ENCODE measurements at places on chromosomes 6 and 20.
A peak's percentile ranks its signal among the peaks of the same experiment; 100 is the strongest.

DNA sequence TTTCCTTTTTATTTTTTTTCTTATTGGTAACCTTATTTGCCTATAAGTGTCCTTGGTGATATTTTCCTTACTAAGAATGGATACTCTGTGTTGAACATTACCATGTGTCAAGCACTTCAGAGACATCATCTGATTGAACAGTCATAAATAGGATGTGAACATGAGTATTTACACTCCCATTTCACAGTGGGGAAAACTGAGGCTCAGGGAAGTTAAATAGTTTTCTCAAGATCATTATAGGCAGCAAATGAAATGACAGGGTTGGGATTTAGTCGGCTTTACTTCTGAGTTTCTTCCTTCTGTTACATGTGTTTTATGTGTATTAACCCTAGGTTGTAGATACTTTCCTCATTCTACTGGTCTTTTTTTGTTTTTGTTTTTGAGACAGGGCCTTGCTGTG lies 35.3 kb downstream of the TPX2 start:
- DNase-seq = no peak

- DNase-seq = peak; percentile 2
These were observed 570.4 kb upstream of the GJE1 start for GRCh38 chr6:141562186-141562811.

- no peak for DNase-seq
These were observed 67.0 kb downstream of the FAM50B start for GRCh38 chr6:3916211-3916610.

- DNase-seq = no peak
These were observed 16.7 kb upstream of the SUMO4 start for GRCh38 chr6:149383371-149383770.

DNA sequence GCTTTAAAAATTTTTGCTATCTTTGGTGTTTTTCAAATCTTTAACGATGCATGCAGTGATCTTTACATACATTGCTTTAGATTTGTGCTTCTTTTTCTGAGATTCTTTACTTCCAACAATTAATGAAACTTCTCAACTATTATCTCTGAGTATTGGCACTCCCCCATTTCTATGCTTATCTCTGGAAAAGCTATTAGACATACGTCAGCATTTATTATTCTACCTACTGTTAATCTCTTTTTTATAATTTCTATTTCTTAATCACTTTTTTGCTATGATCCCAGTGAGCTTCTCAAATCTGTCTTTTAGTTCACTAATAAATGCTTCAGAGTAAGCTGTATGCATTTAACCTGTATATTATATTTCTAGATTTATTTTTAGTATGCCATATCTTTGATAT lies 264.2 kb upstream of the TFAP2D start:
- DNase-seq = no peak

DNA sequence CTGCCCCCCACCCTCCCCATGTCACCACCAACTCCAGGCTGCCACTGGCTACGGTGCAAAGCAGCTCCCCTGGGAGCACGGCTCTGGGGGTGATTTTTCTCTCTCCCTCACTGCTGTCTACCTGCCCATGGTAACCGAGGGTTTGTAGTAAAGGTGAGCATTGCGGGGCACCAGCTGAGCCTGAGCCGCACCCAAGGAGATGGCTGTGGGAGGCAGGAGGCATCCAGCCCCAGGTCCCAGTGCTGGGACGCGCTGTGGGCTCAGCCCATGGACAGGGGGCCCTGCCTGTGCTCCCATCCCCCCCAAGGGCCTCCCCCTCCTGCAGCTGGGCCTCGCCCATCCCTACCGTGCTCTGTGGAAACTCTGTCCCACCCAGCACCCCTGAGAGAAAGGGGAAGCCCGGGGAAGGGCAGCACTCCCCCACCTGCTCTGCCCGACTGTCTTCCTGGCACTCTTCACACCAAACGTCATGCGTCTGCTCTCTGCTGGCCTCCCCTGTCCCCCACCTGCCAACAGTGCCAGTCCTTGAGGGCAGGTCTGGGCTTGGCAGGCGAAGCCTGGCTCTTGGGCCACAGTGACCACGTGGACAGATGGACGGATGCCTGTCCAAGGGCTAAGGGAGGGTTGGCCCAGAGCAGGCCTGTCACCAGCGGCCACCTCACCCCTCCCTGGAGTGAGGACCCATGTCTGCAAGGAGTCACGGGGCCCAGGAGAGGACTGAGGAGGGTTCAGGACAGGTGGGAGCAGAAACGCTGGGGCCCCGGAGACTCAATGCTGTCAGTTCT lies 3.8 kb upstream of the CHRNA4 start:
- no peak for DNase-seq

DNA sequence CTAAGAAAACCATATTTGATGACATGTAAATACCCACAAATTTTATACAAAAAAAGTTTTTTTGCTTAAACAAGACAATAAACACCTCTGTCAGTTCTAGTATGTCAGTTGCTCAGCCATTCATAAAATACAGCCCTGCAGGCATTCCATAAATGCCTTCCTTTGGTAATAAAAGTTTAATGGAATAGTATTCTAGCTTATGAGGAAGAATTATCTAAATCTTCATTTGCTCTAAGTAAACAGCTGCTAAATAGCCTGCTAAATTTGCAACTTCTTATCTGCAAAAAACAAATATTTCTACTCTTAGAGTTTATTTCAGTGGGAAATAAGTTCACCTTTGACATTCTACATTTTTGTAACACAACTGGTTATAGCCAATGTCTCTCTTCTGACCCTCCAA lies 108.8 kb downstream of the SMLR1 start:
- DNase-seq = no peak

DNA sequence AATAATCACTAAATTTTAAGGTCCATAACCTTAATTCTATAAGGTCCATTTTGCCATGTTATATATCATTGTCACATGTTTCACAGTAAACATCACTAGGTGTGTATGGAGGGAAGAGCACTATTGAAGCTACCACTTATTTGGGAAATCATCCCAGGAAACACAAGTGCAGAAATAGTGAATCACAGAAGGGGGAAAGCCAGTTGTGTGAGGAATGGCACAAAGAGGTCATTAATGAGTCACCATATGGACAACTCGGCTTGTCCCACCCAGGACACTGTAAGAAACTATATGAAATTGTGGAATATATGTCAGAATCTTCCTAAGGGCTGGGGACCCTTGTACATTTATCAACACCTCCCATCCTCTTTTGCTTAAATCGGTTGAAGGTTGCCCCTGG lies 13.7 kb downstream of the BTN3A1 start:
- no peak for DNase-seq

DNA sequence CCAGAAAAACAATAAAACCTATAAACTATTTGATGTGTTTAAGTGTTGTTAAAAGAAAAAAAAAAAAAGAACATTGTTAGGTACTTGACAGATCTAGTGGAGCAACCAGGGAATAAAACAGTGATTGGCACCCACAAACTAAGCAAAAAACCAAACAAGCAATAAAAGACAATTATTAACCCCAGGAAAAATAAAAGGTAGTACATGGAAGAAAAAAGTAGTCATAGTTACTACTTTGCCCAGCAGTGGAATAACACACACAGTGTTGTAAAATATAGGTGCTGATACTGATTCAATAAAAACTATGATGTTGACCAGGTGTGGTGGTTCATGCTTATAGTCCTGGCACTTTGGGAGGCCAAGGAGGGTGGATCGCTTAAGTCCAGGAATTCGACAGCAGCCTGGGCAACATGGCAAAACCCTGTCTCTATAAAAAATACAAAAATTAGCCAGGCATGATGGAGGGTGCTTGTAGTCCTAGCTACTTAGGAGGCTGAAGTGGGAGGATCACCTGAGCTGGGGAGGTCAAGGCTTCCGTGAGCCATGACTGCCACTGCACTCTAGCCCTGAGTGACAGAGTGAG lies 43.9 kb downstream of the PIGU start:
- no peak for DNase-seq

All from activated CD4-positive, alpha-beta T cell treated with anti-CD3 and anti-CD28 coated beads, Interleukin-2, amount 50 U/mL, for 4 hours (primary cell).